Fibroblast of the conjunctiva (primary cell): ENCODE measurements at places on chromosomes 13 and 19.
A peak's percentile ranks its signal among the peaks of the same experiment; 100 is the strongest.

- peak; percentile 57 for DNase-seq
These were observed 115.1 kb upstream of the CACNA1A start for GRCh38 chr19:13621413-13621812.

GRCh38 chr13:92716749-92717148 lies 509.9 kb upstream of the GPC6 start:
- peak; percentile 14 for DNase-seq

DNA sequence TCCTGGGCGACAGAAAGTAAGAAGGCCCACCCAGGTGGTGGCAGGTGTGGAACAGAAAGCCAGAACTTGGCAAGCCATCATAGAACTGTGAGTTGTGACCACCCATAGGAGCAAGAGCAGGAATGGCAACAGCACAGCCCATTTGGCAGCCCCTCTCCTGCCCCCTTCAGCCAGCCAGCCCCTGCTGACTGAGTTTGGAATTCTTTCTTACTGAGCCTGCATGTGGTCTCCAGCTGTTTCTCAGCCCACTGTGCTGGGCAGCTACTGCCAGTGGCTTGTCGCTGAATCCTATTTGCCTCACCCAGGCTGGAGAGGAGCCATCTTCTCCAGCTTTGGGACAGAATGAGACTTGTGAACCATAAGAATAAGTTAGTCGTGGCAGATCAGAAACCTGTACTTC lies 28.3 kb downstream of the CNMD start:
- DNase-seq = no peak

DNA sequence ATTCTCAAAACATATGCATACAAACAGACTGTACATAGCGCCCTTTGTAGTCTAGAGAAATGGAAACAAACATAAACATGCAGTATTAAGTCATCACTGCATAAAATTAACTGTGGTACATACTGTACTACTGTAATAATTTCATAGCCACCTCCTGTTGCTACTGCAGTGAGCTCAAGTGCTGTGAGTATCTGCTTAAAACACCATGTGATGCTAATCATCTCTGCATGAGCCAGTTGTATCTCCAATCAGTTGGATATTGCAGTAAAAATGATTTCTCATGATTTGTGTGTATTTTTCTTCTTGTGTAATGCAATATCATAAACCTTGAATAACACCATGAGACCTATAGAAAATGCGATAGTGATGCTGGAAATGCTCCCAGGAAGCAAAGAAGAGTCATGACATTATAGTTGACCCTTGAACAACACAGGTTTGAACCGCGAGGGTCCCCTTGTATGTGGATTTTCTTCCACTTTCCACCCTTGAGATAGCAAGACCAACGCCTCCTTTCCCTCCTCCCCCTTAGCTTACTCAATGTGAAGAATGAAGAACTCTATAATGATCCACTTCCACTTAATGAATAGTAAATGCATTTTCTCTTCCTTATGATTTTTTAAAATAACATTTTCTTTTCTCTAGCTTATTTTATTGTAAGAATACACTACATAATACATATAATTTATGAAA lies 4.1 kb downstream of the TNFSF13B start:
- DNase-seq = no peak

GRCh38 chr19:12802267-12803106 lies 618 bp downstream of the THSD8 start:
- DNase-seq = no peak

- no peak for DNase-seq
These were observed 2.7 kb upstream of the SAMD1 start for GRCh38 chr19:14093117-14093823.

DNA sequence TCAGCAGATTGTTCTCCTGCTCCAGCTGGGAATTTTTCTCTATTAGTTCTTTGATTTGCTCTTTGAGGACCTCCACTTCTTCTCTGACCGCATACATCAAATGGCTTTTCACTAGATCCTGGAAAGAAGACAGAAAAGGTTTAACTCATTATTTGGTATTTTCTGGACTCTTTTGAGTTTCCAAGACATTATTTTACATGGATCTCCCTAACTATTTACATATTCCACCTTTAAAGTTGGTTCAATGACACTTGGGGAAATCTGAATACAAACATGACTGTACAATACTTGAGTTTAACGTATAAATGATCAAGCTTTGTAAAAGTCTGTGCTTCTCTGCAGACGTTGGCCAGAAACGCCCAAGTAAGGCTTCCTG lies 61.1 kb downstream of the SERP2 start:
- DNase-seq = no peak

DNA sequence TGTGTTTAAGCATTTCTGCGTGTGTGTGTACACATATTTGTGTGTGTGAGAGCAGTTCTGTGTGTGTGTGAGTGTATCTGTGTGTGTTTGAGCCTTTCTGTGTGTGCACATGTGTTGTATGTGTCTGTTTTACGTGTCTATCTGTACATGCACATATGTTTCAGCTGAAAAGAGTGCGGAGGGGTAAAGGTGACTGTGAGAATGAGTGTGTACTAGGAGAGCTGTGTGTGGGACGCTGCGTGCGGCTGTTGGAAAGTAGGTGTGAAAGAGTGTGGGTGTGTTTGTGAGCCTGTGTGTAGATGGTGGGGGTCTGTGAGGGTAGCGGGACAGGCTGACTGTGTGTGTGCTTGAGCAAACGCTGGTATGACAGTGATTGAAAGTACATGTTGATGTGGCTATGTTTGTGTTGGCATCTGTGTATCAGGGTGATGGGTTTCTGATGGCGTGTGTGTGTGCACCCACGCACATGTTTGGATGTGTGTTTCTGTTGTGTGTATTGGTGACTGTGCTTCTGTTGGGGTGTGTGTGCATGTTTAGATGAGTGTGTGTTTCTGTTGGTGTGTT lies 7.5 kb upstream of the TPM4 start:
- DNase-seq = no peak

GRCh38 chr19:16737911-16738310 lies 18.3 kb downstream of the NWD1 start:
- DNase-seq = no peak

- peak; percentile 32 for DNase-seq
These were observed 33.0 kb downstream of the CRYL1 start for GRCh38 chr13:20492641-20493040.
